ENCODE measurements at places on chromosomes 5 and 9.

GRCh38 chr9:83599071-83599470, 23.9 kb upstream of the IDNK start:
- no peak for DNase-seq

- DNase-seq, result no peak
Observed at GRCh38 chr5:163260471-163260870, 176.9 kb upstream of the CCNG1 start.

- DNase-seq, result no peak
Observed at GRCh38 chr9:93120846-93121315, 13.2 kb downstream of the NINJ1 start.

DNA sequence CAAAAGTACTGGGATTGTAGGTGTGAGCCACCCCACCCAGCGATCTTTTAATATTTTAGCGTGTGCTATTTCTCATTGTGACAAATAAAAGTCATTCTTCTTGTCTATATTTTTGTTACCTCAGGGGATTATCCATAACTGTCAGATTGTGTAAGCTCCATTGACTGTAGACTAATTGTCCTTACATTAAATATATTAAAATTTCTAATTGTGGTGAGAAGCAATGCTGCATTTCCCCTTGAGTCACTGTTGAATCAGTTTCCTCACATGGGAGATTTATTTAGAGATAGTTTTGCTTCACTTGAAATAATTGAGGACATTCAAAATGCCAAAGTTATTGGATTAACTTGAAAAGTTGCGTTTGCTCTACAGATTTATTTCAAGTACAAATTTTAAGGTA, 782.4 kb upstream of the WWC1 start:
- DNase-seq, result no peak

- no peak for DNase-seq
Observed at GRCh38 chr5:87164409-87164808, 103.3 kb upstream of the RASA1 start.

- DNase-seq, result no peak
Observed at GRCh38 chr5:143025971-143026370, 255.8 kb downstream of the ARHGAP26 start.

DNA sequence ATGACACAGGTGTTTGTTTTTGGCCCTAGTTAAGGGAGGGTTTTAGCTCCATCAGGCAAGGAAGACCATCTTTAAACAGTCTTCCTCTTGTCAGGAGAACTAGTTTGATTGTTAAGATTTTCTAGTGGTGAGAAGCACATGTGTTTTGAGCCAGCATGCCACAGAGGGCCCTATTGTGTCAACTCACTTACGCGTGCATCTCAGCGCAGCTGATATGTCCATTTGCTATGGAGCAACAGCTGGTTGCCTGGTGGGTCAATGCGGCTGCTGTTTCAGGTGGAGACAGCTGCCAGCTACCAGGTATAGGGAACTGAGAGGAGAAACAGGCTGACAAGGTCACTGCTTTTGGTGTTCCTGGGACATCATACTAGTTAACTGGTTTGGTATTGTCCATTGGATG, 100.5 kb upstream of the PRRC1 start:
- no peak for DNase-seq

- DNase-seq, result no peak
Observed at GRCh38 chr9:125146247-125146646, 2.9 kb upstream of the SCAI start.

DNA sequence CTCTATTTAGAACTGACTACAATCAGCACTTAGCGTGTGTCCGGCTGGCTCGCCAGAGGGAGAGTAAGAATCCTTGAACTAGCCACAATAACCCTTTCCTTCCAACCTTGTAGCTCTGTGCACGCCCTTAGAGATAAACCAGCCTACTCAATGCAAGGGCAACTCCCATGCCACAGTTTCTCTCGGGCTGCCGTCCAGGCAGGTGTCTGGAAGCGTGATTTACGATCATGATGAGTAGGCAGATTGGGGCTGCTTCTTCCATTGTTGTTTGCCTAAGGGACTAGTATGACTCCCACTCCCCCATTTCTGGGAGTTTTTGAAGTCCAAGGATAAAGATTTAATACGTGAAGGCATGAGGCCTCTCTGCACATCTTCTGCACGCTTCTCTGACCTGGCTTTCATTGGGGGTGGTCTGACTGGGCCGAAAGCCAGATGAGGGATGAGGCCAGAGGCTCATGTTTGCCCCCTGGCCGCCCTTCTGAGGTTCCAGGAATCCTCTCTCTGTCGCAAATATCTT, 134.0 kb upstream of the MYO10 start:
- DNase-seq, result no peak

GRCh38 chr9:99370376-99370775, 148.3 kb downstream of the SEC61B start:
- no peak for DNase-seq

- DNase-seq, result no peak
Observed at GRCh38 chr5:168165221-168165914, 126.1 kb upstream of the WWC1 start.

- DNase-seq, result no peak
Observed at GRCh38 chr5:5198815-5199214, 58.7 kb downstream of the ADAMTS16 start.

GRCh38 chr5:62328772-62329491, 22.9 kb downstream of the KIF2A start:
- no peak for DNase-seq

- no peak for DNase-seq
Observed at GRCh38 chr9:11962327-11962726, 730.9 kb upstream of the TYRP1 start.

GRCh38 chr5:45411971-45412612, 284.1 kb downstream of the HCN1 start:
- DNase-seq, result no peak

GRCh38 chr5:58937031-58937681, 354.3 kb downstream of the RAB3C start:
- no peak for DNase-seq

- DNase-seq, result no peak
Observed at GRCh38 chr5:135100011-135100410, 66.0 kb upstream of the PITX1 start.

- DNase-seq, result no peak
Observed at GRCh38 chr9:36337865-36338264, 62.2 kb downstream of the RNF38 start.

DNA sequence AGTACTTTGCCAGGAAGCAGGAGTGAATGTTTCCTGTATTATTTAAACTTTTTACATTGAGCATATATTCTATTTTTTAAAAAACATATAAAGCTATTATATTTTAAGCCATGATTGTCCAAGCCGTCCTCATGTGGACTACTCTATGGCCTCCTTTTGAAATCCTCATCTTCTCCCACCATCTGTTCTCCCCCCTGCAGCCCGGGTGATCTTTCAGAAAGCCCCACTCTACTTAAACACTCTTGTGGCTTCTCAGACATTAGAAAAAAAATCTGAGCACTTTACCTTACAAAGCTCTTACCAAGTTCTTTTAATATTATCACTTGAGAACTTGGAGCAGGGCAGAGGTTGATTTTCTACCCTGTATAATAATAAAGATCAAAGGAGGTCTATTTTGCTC, 95.4 kb downstream of the CAVIN4 start:
- DNase-seq, result no peak
